Right lung (tissue), 10 donors: ENCODE measurements at places on chromosomes 6 and 20.

DNA sequence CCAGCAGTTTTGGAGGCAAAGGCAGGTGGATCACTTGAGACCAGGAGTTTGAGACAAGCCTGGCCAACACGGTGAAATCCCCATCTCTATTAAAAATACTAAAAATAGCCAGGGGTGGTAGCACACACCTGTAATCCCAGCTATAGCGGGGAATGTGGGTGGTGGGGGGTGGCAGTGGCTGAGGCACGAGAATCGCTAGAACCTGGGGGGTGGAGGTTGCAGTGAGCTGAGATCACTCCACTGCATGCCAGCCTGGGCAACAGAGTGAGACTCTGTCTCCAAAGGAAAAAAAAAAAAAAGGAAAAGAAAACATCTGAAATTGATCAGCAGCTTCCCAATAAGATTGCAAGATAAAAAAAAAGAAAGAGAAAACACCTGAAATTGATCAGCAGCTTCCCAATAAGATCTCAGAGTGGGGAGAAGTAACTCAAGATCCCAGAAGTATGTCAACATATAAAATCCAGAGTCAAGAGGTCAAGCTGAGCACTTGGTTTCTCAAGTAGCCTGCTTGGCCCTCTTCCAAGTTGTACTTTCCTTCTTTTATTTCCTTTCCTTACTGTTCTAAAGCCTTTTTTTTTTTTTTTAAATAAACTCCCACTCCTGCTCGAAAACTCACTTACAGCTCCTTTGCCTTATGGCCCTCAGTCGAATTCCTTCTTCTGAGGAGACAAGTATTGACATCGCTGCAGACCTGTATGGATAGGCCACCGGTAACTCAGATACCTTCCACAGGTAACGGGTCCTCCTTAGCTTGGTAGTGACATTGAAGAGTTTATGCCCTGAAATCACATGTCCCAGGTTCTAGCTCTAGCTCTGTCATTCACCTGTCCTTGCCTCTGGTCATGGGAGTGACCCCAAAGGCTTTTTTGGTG, 368.5 kb upstream of the SYNCRIP start:
- DNase-seq: peak; percentile 50

- no peak for DNase-seq
Observed at GRCh38 chr20:4491643-4492042, 230.1 kb upstream of the PRND start.

GRCh38 chr6:136326038-136326553, 36.5 kb upstream of the BCLAF1 start:
- no peak for DNase-seq

GRCh38 chr6:43009124-43009523, 4.6 kb downstream of the MEA1 start:
- no peak for DNase-seq
